ENCODE measurements at places on chromosomes 1 and 21.

- no peak for DNase-seq
These were observed 6.5 kb downstream of the SLC30A7 start for GRCh38 chr1:100902365-100902764.

- DNase-seq = no peak
These were observed 8.3 kb downstream of the ELF3 start for GRCh38 chr1:202018468-202019234.

- DNase-seq = peak; percentile 79
These were observed 456.1 kb upstream of the ADAMTS5 start for GRCh38 chr21:27423038-27423437.

- peak; percentile 89 for DNase-seq
These were observed 30.2 kb downstream of the PRDX6 start for GRCh38 chr1:173507205-173507846.

DNA sequence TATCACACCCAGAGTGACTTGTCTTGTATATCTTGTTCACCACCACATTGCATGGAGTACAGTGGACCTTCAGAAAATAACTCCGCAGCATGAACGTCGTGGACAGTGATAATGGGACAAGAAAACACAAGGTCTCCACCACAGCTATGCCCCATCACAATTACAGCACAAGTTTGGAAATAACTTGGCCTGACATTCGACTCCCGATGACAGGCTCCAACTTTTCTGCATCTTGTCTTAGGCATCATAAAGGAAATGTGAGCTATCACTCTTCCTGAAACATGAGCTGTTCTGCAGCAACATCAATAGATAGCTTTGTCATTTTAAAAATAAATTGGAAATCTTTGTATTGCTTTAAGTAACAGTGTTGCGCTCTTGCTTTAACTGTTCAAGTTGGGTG is 2.9 kb downstream of the RRP1B start:
- no peak for DNase-seq

- peak; percentile 94 for DNase-seq
These were observed 51.5 kb downstream of the MAP3K7CL start for GRCh38 chr21:29181799-29182470.

- peak; percentile 36 for DNase-seq
These were observed 224.4 kb upstream of the COA6 start for GRCh38 chr1:234148816-234149215.

DNA sequence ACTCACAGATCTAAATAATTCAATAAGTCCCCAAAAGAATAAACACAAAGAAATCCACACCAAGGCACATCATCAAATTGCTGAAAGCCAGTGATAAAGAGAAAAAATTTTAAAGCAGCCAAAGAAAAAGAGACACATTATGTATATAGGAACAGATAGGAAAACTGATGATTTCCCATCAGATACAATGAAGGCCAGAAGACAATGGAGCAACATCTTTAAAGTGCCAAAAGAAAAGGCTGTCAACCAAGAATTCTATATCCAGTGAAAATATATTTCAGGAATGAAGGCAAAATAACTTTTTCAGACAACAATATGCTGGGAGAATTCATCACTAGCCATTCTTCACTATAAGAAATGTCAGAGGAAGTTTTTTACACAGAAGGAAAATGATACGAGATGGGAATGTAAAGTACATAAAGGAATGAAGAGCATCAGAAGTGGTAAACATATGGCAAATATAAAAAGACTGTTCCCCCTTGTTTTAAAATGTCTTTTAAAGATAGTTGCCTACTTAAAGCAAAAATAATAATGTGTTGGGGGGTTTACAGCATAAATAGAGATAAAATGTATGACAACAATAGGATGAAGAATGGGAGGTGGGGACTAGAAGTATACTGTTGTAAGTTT is 9.4 kb upstream of the MYOG start:
- DNase-seq = no peak

DNA sequence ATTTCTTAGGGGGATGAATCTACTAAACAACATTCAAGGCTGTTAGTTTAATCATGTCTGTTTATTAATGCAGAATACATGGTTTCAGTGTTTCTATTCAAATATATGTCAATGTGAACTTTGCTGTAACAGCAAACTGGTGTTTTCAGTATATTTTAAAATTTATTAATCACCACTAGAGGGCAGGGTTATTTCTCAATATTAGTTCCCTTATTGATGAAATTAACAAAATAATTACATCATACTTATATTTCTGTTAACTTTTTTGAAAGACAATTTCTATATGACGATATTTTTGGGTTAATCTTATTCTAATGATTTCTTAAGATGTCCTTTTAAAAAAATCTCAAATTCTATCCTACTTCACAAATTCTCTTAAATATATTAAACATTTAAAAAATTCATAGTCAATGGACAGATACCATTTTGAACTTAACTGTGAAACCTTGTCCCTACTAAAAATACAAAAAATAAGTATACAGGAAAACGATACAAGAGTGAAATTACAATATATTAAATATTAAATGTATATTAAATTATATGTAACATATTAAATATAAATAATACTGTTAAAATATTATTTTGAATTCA is 1034.1 kb upstream of the PRMT6 start:
- DNase-seq = no peak

DNA sequence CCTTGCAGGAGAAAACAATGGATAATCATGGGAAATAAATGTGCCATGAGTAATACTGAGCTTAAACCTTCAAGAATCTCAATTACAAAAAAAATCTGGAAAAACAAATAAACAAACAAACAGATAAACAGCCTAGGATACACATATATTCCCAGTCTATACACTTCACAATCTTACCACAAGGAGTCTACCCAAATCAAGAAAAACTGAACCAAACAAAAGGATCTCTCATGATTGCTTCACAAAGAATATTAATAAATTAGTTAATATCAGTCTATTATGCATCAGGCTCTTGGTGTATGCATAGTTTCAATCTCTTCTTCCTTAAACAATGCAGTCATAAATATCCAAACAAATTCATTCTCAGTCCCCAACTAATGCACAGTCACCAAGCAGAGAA is 3.2 kb upstream of the ESRRG start:
- no peak for DNase-seq

DNA sequence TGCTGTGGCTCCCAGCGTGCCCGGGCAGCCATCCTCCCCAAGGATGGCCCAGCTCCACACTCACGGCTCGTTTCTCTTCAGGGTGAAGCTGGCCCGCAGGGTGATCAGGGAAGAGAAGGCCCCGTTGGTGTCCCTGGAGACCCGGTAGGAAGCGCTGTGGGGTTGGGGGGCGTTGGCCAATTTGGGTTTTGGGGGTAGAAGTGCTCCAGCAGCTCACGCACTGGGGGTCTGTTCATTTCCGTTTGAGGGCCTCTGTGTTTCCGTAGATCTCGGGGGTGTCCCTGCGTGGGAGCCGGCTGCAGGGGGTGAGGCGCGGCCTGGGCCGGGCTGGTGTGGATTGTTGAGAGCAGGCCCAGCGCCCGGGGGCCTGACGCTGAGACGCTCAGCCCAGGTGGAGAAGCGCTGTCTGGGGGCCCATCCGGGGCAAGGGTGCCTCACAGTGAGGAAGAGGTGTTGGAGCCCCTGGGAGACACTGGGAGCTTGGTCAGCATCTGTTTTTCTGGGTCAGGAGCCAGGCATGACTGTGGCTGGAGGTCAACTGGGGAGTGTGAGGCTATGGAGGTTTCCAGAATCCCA is 12.6 kb downstream of the COL6A1 start:
- no peak for DNase-seq

DNA sequence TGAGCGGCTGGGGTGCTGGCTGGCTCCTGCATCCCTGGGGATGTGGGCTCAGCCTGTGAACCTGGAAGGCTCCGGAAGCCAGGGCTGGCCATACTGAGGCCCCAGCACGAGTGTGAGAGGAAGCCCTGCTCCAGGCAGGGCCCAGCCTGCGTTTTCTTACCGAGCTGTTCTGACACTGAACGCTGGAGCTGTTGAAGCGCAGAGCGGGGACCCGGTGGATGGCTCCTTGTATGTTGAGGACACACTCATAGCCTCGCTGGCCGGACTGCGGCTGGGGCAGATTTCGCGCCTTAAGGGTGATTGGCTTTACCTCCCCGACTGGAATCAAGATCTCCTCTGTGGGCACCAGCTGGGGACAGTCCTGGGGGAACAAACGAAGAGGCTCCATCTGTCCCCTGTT is 160.0 kb downstream of the PLXNA2 start:
- no peak for DNase-seq

- no peak for DNase-seq
These were observed 40.4 kb upstream of the GOLT1A start for GRCh38 chr1:204254031-204254661.

GRCh38 chr1:221638595-221638994 is 103.3 kb downstream of the DUSP10 start:
- DNase-seq = no peak

GRCh38 chr1:39528082-39528481 is 36.6 kb downstream of the BMP8A start:
- no peak for DNase-seq

DNA sequence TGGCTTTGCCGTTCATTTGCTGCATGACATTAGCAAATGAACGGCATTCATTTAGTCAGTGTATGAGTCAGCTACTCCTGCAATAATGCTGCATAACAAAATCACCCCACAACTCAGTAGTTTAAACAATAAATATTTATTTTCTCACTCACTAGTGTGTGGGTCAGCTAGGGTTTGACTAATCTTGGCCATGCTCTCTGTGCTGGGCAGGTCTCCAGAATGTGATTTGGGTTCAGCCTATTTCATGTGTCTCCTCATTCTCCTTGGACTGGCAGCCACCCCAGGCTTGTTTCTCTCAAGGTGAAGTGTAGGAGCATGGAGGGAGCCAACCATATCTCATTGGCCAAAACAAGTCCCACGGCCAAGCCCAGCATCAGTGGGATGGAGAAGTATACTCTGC is 104.3 kb downstream of the LACTBL1 start:
- no peak for DNase-seq

DNA sequence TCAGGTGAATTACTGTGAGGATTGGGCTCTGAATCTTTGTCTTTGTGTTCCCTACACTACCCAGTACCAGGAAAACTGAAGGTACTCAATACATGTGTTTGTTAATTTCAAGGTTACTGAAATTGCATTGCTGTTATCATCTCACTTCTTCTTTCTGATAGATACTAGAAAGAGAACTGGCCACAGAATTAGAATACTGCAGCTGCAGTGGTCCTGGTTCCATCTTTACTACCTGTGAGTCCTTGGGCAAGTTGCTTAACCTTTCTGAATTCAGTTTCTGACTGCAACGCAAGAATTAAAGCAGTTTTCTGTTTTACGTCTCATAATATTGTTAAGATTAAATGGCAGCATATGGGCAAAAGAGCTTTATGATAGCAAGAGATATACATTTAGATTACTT is 263.5 kb downstream of the LMO4 start:
- no peak for DNase-seq

GRCh38 chr1:168285521-168285790 is 4.8 kb downstream of the TBX19 start:
- no peak for DNase-seq

GRCh38 chr1:81525085-81525484 is 275.6 kb upstream of the ADGRL2 start:
- no peak for DNase-seq

- no peak for DNase-seq
These were observed 75.8 kb downstream of the PCBP3 start for GRCh38 chr21:45719177-45719802.

DNA sequence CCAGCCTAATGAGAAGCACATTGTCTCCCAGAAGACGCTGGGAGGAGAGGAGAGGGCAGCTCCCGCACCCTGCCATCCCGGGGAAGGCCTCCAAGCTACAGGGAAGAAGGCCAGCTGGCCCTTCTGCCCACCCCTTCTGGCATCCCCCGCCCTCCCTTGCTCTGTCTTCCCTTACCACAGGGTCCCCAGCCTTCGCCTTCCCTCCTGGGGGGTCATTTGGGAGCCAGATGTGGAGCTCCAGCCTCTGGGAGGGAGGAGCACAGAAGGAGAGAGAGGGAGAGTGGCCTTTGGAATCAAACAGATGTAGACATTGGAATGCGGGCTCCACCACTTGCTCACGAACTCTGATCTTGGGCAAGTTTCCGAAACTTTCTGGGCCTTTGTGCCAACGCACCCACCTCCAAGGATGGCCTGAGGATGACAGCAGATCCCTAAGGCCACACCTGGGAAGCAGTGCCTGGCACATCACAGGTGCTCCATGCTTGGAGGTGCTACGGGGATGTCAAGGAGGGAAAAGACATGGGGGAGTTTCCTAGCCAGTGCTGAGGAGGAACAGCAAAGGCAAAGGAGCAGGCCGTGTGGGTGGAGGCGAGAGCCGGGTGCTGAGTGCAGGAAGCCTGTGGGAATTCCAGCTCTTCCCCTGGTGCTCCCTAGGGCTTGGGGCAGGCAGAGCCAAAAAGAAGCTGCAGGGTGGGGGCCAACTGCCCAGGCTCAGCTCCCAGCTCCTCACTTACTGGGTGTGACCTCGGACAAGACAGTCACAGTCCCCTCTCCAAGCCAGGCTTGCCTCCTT is 23.1 kb upstream of the RSPO1 start:
- DNase-seq = no peak

GRCh38 chr21:30979054-30979453 is 59.2 kb downstream of the KRTAP19-8 start:
- DNase-seq = no peak

DNA sequence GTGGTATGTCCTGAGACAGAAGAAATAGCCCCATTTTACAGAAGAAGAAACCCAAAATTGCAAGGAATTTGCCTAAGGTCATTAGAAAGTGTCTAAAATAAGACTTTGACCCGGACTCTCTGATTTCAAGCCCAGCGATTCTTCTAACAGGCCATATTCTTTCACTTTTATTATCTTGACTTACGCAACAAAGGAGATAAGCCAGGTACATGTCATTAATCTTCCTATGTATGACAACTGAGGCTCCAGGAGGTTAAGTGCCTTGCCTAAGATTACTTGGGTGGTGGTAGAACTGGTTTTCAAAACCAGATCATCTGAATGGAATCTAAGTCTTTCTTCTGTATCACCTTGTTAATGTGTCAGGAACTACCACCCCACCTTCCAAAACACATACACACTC is 124.3 kb downstream of the PBX1 start:
- DNase-seq = peak; percentile 29

GRCh38 chr21:37006486-37007291 is at the start of gene RIPPLY3:
Gene RIPPLY3, plus strand, starts transcription at chr21:37006702. Its CDS starts 71 bp downstream, at chr21:37006773.
- peak; percentile 19 for DNase-seq

GRCh38 chr1:184199036-184199435 is 147.5 kb downstream of the TSEN15 start:
- peak; percentile 53 for DNase-seq

GRCh38 chr21:15592271-15592860 is 137.4 kb upstream of the USP25 start:
- peak; percentile 26 for DNase-seq

DNA sequence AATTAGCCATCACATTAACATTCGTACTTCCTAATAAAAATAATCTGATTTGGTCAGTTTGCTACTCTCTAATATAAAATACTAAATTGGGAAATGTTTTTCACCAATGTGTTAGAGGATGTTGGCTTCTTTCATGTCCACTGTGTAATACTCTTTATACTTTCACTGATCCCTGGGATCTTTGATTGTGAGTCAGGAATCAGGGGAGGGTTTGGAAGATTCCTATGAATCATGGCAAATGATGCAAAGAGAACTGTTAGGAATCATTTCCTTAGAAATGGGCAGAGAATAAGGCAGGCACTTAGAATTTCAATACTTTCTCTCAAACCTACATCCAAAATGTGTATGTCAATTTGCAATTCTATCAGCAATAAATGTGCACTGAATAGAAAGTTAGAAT is 31.0 kb downstream of the KRTAP24-1 start:
- DNase-seq = no peak

Data from astrocyte (in vitro differentiated cells and primary cell).